ENCODE measurements at places on chromosomes 4 and X.

DNA sequence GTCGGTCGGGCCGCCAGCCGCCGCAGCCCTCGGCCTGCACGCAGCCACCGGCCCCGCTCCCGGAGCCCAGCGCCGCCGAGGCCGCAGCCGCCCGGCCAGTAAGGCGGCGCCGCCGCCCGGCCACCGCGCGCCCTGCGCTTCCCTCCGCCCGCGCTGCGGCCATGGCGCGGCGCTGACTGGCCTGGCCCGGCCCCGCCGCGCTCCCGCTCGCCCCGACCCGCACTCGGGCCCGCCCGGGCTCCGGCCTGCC lies 213 bp downstream of the NFKB1 start:
- no peak for DNase-seq

DNA sequence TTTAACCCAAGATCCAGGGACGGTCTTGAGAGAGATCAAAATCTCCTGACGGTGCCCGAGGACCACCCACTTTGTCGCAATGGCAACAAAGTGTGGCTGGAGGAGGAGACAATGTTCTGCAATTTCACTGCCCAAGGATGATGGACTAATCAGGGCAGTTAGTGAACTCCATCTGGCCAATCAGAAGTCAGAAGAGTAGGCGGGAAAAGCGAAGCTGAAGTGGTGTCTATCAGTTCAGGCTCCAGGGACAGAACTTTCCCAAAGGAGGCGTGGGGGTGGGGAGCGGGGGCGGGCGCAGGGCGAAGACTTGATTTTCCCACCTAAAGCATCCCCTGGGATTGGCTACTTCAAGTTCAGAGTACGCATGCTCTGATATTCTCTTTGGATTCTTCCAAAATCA lies 25.6 kb downstream of the SPACA5B start:
- no peak for DNase-seq

DNA sequence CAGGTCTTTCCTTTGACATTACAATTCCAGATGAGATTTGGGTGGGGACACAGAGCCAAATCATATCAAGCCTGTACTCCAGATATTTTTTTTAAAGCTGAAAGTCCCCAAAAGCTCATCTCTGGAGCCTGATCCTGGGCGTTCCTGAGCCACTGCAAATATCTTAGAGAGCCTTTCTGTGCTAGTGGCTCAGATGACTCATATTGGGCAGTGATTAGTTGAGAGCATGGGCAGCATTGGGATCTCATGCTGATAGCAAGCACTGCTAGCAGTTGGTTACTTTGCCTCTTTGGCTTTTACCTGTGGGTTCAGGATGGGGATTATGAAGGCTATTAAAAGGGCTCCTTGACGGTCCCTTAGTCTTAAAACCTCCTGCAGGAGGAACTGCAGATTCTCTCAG lies 51.4 kb upstream of the SCRG1 start:
- no peak for DNase-seq

DNA sequence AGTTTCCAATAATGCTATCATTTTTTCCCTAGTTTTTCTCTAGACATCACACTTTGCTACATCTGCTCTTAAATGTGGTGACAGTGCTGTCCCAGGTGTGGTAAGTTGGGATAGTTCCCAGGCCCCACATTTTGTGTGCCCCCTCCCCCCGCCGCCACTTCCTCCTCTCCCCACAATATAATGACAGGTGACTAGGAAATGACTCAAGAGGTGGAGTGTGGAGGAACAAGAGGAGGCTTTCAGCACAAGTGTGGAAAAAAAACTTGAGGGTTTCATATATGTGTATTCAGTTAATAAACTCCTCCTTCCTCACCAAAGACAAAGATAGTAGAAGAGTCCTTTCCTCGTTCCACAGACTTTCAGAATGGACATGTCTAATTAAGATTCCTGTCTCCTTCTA lies 18.3 kb upstream of the IL21 start:
- DNase-seq: peak; percentile 20

DNA sequence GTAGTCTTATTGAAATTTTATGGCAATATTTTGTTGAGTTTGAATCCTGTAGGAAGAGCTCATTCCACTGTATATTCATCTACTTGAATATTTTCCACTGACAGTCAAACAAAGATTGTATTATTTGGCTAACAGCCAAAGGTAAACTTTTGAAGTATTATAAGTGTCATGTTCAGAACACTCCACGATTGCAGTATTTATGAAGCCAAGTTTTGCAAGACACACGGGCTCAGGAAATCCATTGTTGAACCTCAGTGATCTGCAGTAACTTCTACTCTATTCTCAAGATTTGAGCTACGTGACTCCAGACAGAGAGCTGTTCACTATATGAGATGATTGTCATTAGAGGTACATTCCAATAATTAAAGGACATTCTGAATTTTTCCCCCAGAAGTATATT lies 302.7 kb upstream of the ADGRL3 start:
- no peak for DNase-seq

- no peak for DNase-seq
Measured at GRCh38 chrX:78769946-78770345, 22.4 kb downstream of the LPAR4 start.

GRCh38 chr4:184343502-184344177 lies 126.0 kb upstream of the ENPP6 start:
- peak; percentile 65 for DNase-seq

- DNase-seq: no peak
Measured at GRCh38 chr4:75995727-75996126, 5.0 kb upstream of the SDAD1 start.

DNA sequence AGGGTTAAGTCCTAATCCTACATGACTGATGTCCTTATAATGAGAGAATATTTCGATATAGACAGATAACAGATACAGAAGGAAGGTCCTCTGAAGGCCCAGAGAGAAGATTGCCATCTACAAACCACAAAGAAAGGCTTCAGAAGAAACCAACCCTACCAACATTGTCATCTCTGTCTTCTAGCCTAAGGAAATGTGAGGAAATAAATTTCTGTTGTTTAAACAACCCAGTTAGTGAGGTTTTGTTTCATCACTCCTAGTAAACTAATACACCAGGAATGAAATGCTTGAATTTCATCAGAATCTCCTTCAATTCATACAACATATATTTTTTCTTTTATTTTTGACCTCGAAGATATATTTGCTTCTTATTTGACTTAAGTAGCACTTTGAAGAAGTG lies 1527.8 kb downstream of the STIM2 start:
- DNase-seq: no peak

DNA sequence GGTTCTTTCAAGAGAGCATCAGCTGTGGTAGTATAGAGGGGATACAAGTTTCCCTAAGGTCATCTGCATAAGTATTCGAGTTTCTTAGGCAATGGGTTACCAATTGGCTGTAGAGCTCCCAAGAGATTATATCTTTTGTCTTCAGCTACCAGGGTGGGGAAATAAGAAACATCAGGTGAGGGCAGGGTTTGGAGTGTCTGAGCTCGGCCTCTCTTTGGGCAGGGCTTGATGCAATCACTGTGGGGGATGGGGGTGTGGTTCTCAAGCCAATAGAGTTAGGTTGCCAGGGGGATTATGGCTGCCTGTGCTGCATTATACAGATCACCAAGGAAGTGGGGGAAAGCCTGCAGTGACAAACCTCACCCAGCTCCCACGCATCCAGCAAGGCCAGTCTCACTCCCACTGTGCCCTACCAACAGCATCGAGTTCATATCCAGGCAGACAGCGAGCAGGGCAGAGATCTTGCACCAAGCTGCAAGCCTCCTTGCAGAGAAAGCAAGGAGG lies 172.1 kb upstream of the MAGEE2 start:
- DNase-seq: no peak

DNA sequence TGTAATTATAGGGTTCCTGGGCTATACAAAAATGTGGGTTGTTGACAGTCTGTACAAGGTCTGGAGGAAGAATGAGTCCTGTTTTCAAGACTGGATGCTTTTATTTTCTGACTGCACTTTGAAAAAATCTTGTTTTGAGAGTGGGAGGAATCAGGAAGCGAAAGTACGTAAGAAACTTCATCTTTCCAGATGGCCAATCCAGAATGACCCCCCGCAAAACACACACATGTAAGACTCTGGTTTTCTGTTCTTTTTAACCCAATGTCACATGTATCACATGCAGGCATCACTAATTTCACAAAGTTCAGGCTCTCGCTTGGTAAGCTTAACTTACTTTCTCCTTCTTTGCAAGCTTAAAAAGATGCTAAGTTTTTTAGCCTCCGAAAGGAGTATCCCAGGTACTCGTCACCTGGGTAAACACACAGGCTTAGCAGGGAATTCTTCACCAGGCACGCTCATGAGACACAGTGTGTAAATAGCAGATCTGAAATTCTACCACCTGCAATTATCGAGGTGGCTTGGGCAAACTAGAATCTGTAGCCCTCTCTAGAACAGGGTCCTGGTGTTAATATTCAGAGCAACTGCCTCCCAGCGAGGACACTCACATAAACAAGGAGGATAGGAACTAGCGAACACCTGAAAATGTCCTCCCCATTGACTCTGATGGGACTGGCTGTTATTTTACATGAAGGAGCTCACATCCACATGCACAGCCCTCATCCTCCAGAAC lies 90.7 kb downstream of the NSUN7 start:
- no peak for DNase-seq

GRCh38 chr4:73576381-73576780 lies 43.9 kb downstream of the RASSF6 start:
- DNase-seq: no peak

DNA sequence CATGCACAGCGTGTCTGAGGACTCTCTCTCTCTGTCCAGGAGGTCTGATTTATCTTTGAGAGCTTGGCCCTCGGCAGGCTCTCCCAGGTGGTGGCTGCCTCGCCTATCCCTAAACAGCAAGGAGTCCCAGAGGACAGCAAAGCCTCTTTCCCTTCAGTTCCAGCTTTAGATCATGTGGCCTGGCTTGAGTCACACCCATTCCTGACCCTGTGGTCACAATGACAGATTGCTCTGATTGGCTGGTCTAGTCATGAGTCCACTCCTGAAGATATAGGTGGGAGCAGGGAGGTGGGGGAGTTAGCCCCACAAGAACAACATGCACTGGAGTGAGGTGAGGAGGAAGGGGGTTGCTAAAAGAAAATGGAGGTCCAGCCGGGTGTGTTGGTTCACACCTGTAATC lies 12.1 kb upstream of the PORCN start:
- no peak for DNase-seq

DNA sequence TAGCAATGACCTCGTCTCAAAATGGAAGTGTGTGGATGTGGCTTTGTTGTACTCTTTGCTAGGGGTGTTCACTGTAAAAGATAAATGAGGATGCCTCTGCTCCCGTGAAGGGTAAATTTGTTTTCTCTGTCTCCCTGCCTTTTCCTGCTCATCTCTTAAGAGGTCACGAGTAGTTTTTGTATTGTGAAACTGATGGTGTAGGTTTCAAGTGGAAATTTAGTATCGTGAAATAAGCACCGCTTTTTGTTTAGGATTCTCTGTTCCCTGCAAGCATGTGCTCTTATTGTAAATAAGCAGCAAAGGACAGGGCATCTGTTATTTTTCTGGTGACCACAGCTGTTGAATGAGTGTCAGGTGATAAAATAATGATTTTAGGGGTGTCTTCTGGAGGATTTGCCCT lies 104.6 kb downstream of the PHEX start:
- no peak for DNase-seq

GRCh38 chr4:186486172-186486571 lies 69.2 kb downstream of the MTNR1A start:
- DNase-seq: no peak

DNA sequence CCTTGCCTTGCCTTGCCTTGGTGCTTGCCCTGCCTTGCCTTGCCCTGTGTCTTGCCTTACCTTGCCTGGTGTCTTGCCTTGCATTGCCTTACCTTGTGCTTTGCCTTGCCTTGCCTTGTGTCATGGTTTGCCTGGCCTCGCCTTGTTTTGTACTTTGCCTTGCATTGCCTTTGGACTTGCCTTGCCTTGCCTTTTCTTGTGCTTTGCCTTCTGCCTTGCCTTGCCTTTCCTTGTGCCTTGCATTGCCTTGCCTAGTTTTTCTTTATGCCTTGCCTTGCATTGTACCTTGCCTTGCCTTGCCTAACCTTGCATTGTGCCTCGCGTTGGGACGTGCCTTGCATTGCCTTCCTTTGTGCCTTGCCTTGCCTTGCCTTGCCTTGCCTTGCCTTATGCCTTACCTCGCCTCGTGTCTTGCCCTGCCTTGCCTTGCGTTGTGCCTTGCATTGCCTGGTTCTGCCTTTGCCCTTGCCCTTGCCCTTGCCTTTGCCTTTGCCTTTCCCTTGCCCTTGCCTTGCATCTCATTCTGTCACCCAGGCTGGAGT lies 82.8 kb downstream of the TAB3 start:
- DNase-seq: no peak

DNA sequence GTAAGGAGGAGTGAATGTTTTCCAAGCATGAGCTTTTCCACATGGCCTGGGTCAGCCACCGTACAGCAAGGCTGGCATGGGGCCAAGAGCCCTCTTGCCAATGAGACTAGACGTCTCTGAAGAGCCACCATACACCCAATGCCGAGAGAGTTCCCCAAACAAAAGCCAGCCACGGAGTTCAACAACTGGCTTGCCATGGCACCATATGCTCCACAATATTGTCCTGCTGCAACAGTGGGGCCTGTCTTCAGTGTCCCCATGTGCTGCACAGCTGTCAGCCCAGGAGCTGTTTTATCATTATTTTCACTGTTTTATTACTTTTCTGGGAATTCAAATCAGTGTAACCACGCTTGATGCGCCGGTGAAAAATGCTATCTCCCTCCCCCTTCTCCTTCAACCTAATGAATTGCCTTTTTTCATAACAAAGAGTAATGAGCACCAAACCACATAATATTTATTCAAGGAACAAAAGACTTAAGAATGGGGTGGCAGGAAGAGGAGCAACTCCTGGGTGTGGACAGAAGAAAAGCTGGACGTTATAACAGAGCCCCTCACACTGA lies 18.4 kb downstream of the MAML3 start:
- no peak for DNase-seq

GRCh38 chr4:4541040-4541631 lies 712 bp downstream of the STX18 start:
- DNase-seq: peak; percentile 19

- DNase-seq: no peak
Measured at GRCh38 chr4:69828828-69829227, 31.1 kb downstream of the SULT1E1 start.

DNA sequence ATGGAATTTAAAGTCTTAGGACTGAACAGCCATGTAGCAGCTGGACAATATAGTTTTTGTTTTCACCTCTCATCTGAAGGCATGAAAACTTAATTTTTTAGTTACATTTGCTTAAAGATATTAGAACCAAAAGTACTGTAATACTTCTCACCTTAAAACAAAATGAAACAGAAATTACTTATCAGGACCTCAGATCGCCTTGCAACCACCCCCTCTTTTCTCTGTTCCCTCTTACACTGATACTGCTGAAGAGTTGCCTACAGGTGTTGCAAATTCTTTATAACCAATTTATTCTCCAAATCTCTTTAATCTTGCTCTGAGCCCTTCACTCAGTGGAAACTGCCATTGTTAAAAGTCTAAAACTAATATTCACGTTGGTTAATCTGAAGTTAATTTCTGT lies 145.0 kb downstream of the SPCS3 start:
- no peak for DNase-seq

Measured in Calu3 (cell line).